ENCODE measurements at places on chromosomes 13 and 19. TPM values are rescaled to one million over a fixed set of nuclear protein-coding genes. Genes with fewer than 3 reads are reported as not detected.

CHMP2A gene
- total RNA-seq, result 104 TPM

ZNF442 gene
- total RNA-seq, result 0.48 TPM

SOX1 gene
- not detected for total RNA-seq

CD320 gene
- 92.0 TPM for total RNA-seq

GARIN5A gene
- 0.39 TPM for total RNA-seq

DAPK3 gene
- 281 TPM for total RNA-seq

FAM32A gene
- 108 TPM for total RNA-seq

CYP2F1 gene
- not detected for total RNA-seq
